CD4-positive, alpha-beta T cell (primary cell): ENCODE measurements at places on chromosomes 3 and 15.

GRCh38 chr3:98918586-98918985, 17.1 kb upstream of the DCBLD2 start:
- DNase-seq = no peak

DNA sequence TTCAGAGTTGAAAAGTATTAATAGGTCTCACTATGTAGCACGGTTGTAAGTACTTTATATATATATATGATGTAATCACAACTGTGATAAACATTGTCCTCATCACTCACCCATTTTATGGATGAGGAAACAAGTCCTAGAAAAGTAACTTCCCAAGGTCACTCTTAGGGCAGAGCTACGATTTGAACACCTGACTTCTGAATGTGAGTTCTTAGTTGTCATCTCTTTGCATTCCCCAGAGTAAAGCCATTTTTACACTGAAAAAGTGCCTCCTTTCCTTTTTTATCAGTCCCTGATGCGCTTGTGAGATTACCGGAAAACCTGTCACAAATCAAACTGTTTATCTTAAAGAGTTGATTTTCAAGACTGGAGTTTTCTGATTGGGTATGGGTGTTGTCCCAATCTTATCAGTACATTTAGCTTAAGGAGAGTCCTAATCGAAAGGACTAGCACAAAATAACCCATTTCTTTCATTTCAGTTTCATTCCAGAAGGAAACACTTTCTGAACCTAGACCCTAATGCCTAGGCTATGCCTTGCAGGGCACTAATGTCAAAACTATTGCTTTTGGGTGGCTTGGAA, 2.3 kb upstream of the EDEM1 start:
- no peak for DNase-seq

DNA sequence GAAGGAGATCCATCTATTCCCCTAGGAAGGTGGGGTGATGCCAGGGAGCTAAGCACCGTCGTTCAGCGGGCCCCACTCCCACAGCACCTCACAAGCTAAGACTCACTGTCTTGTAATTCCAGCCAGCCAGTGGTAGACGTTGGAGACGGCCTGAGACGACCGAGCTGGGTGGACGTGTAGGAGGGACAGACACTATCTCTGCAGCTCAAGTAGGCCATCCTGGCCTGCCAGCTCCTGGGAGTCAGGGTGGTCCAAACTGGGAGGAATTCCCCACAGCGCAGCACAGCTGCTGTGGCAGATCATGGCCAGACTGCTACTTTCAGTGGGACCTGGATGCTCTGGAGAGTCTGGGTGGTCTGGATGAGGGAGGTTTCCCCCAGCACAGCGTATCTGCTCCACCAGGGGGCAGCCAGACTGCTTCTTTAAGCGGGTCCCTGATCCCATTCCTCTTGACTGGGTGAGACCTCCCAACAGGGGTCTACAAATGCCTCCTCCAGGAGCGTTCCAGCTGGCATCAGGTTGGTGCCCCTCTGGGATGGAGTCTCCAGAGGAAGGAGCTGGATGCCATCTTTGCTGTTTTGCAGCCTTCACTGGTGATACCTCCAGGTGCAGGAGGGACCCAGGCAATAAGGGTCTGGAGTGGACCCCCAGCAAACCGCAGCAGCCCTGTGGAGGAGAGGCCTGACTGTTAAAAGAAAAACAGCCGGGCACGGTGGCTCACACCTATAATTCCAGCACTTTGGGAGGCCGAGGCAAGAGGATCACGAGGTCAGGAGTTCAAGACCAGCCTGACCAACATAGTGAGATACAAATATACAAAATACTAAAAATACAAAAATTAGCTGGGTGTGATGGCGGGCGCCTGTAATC, 27.6 kb downstream of the GNB5 start:
- no peak for DNase-seq

DNA sequence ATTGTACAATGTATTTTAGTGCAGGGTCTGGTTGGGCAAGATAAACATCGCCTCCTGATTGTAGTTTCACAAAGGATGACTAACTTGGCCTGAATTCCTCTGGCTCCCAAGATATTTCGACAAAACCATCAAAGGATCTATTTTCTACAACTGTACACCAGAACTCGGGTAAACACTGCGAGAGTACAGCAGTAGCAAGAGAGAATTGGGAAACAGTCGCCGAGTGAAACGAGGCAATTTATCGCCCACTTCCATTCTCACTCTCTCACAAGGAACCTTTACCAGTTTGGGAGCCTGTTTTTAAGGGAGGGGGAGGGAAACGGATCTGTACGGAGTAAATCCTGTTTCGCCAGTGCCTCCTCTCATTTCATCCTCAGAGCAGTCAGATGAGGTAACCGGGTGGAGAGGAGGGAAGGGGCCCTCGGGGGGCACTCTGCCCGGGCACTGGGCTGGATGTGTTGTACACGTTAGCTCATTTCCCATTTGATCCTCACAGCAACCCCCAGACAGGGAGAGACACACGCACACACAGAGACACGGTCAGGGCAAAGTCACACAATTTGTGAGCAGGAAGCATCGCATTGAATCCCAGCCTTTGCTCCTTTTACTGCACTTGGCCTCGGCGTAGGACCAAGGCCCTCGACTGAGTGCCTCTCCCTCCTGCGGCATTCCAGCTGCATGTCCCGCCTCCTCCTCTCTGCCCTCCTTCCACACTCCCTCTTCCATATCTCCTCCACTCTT, 120.1 kb downstream of the LIPC start:
- DNase-seq = no peak

DNA sequence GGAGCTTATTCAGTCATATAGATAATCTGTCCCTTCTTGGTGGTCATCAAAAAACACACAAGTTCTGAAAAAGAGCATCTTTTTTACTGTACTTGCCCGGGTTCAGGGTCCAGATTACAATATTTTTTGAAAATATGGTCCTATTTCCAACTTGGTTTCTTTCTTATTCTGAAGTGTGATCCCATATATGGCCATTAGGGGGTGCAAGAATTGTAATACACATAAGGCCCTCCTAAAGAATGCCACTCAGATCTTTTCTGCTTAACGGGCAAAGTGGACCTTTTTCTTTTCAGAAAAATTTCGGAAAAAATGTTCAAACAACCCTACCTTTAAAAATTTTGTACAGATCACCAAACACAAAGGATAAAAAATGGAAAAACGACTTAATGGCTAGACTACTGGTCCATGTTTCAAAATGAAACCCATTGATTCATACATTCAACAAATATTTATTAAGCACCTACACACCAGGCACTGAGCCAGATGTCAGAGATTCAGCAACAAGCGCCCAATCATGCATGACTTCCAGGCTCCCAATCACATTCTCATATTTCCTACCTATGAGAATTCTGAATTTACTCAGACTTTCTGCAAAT, 102.0 kb upstream of the MYRIP start:
- no peak for DNase-seq

GRCh38 chr3:37315669-37316068, 141.3 kb upstream of the LRRFIP2 start:
- DNase-seq = no peak

DNA sequence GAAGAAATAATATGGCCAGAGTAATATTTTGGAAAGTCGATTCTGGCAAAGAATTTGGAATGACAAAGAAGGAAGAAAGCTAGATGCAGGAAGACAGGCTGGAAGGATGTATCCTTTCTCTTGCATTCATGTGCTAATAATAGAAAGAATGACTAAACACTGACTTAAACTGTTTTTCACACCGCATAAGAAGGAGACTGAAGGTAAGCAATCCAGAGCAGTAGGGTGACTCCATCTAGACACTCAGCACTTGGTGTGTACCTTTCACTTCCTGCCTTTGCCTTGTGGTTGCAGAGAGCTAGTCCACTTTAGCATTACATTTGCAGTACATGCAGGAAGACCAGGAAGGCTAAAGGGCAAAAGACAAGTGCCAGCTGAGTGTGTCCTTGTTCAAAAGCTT, 234.6 kb downstream of the RBMS3 start:
- DNase-seq = no peak
